Temporal lobe (tissue), 4 donors: ENCODE measurements at places on chromosomes 7 and 10. TPM values are rescaled to one million over a fixed set of nuclear protein-coding genes. Genes with fewer than 3 reads are reported as not detected.

The BLNK gene
- total RNA-seq, result 0.25 TPM

The MNX1 gene
- total RNA-seq, result not detected

The PRR15 gene
- total RNA-seq, result 0.25 TPM

The AKR1D1 gene
- total RNA-seq, result not detected

The RASA4 gene
- total RNA-seq, result 32.9 TPM

The OPN4 gene
- not detected for total RNA-seq

The CTBP2 gene
- total RNA-seq, result 36.4 TPM

The BTBD16 gene
- not detected for total RNA-seq

The CLRN3 gene
- not detected for total RNA-seq

The ADCYAP1R1 gene
- total RNA-seq, result 62.0 TPM

The PKD1L1 gene
- total RNA-seq, result 0.25 TPM

The PLCE1 gene
- total RNA-seq, result 6.6 TPM

The SPDYE2B gene
- not detected for total RNA-seq

The LIPN gene
- total RNA-seq, result 0.25 TPM

The ELFN1 gene
- total RNA-seq, result 5.4 TPM

The SNX10 gene
- total RNA-seq, result 17.7 TPM

The PTN gene
- 185 TPM for total RNA-seq

The OR9A2 gene
- total RNA-seq, result 0.49 TPM

The FOXP2 gene
- 19.2 TPM for total RNA-seq

The SRRM3 gene
- 8.1 TPM for total RNA-seq

The SFRP5 gene
- 1.2 TPM for total RNA-seq

The TSPAN15 gene
- total RNA-seq, result 3.7 TPM

The SDK1 gene
- total RNA-seq, result 30.7 TPM

The ACBD5 gene
- total RNA-seq, result 47.2 TPM

The C10orf71 gene
- total RNA-seq, result not detected

The WDFY4 gene
- total RNA-seq, result 0.49 TPM

The FAM170B gene
- not detected for total RNA-seq

The HSPB1 gene
- 5.2 TPM for total RNA-seq

The SLC26A5 gene
- total RNA-seq, result not detected

The CCDC172 gene
- not detected for total RNA-seq

The GOLGA7B gene
- total RNA-seq, result 17.7 TPM

The ZNF239 gene
- 16.5 TPM for total RNA-seq

The EBLN1 gene
- total RNA-seq, result not detected

The GBX1 gene
- not detected for total RNA-seq

The MCM7 gene
- 48.4 TPM for total RNA-seq

The LEP gene
- total RNA-seq, result not detected

The NRP1 gene
- total RNA-seq, result 76.5 TPM

The RHOBTB1 gene
- 27.5 TPM for total RNA-seq

The FAM237B gene
- total RNA-seq, result not detected

The HOXA6 gene
- total RNA-seq, result not detected

The CXCL12 gene
- 15.0 TPM for total RNA-seq

The ZNF777 gene
- 4.4 TPM for total RNA-seq

The GIMAP6 gene
- 2.7 TPM for total RNA-seq

The SEC31B gene
- 4.2 TPM for total RNA-seq

The FGL2 gene
- 3.2 TPM for total RNA-seq

The NUDT5 gene
- total RNA-seq, result 16.5 TPM

The AKAP9 gene
- 190 TPM for total RNA-seq

The STRIP2 gene
- total RNA-seq, result 9.6 TPM

The CDC14C gene
- not detected for total RNA-seq

The CLCN1 gene
- not detected for total RNA-seq
